Activated T-cell treated with anti-CD3 and anti-CD28 coated beads for 24 hours (primary cell): ENCODE measurements at places on chromosomes 1 and 21.

DNA sequence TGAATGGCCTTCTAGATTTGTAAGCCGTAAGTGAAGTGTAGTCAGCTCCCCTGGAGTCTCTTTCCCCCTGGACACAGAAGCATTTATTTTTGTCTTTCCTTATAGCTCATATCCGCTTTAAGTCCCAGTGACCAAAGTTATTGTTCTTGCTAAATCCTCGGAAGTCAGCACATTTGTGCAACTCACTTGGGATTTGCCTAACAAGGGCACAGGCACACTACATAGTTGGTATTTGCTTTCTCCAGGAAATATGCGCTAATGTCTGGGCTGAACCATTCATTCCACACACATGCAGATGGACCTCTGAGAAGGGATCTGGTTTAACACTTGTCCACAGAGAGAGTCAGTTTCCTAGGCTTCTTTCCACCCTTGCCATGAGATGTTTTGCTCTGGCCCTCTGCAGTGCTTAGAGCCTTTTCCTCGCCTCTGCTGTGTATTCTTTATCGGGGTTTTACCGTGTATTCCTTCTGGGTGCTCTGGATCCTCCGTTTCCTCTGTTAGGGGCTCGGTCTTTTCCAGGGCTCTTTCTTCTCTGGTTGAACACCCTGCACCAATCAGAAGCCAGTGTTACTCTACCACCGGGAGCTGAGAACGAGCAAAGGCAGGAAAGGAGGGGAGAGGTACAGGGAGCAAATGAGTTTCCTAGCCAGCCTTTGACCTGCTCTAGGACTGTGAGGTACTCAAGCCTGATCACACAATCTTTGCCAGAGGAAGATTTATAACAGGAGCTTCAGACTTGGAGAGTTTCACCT, 72.4 kb downstream of the ABCA4 start:
- no peak for DNase-seq

DNA sequence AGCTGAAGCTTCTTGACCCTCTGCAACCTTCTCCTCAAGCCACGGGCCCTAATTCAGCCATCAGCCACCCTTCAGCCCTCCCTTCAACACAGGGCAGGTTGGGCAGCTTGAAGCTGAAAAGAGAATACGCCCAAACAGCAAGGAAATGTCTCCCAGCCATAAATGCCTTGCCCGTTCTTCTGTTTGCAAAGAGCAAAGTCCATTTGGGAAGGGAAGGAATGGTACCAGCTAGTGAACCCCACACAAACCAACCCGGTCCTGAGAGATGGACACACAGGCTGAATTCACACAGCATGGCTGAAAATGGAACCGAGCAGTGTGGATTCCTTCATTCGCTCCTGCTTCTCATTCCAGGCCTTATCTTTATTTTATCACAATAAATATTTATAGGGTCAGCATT, 11.5 kb downstream of the PLEKHA6 start:
- no peak for DNase-seq

DNA sequence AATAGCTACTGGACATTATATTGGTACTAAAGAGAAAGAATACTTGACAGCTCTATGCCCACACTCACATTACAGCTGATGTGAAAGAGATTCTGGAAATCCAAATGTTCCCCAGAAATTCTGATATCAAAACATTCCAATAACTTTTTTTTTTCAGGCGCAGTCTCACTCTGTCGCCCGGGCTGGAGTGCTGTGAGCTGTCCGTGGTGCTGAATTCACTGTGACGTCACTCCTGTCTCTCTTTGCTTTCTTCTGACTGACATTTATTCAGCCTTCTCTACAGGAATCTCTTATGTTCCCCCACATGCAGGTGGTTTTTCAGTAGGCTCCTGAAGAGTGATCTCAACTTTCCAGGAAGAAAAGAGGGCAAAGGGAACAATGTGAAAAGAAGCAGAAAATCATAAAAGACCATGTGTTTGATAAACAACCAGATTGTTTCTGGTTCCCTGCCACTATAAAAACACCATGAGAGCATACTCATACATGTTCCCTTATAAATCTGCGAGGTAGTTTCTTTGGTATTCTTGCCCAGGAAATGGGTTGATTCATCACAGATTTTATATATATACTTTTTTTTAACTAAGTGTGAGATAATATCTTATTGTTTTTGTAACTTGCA, 6.2 kb downstream of the S100A7A start:
- DNase-seq, result peak; percentile 40

DNA sequence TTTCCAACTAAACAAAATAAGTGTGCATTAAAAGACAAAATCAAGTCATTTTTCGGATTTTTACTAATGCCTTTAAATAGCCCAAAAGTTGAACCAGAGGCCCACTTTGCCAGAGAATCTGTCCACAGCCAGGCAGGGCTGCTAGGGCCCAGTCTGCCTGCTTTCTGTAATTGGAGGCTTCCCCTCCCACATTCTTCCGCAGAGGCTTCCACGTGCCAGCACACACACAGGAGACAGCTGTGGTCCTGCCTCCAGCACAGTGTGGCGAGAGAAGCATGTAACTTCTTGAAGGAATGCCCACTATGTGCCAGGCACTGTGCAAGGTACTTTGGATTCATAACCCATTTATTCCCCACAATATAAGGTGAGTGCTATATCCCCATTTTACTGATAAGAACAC, 11.3 kb upstream of the PDZK1IP1 start:
- no peak for DNase-seq

- DNase-seq, result peak; percentile 64
Measured at GRCh38 chr1:11337580-11338073, 64.6 kb downstream of the UBIAD1 start.

DNA sequence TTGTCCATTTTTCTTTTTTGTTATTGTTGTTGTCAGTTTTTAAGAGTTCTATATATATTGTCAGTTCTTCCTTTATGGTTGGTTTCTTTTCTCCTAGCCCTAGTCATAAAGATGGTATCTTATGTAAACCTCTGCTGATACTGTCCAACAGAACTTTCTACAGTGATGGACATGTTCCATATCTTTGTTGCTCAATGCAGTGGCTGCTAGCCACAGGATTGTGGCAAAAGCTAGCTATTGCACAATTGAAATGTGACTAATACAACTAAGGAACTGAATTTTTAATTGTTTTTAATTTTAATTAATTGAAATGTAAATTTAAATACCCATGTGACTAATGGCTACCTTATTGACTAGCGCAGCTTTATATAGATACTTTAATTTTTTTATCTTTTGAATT, 411.8 kb upstream of the PTBP2 start:
- DNase-seq, result no peak

DNA sequence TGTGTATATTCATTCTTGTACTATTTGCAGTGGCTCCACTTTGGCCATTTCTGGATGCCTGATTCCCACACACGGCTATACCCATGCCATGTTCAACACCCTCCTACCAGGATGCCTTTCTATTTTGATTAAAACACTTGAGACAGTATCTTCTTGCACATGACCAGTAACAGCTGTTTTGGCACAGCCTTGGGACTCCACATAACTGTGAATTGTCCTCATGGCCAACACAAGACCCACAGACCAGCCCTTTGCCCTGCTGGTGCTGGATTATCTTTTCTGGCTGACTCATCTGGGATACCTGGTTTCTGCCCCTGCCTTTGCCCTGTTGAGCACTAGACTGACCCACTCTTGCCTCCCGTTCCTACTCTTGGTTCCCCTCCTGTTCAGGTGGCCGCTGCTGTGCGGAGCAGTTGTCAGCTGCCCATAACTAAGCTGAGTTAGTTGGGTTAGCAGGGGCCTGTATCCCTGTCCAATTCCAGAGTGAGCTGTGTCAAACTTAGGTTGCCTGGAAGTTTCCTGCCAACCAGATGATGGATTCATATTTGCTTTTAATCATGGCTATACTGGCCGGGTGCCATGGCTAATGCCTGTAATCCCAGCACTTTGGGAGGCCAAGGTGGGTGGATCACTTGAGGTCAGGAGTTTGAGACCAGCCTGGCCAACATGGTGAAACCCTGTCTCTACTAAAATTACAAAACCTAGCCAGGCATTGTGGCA, 10.8 kb upstream of the EYA3 start:
- no peak for DNase-seq

DNA sequence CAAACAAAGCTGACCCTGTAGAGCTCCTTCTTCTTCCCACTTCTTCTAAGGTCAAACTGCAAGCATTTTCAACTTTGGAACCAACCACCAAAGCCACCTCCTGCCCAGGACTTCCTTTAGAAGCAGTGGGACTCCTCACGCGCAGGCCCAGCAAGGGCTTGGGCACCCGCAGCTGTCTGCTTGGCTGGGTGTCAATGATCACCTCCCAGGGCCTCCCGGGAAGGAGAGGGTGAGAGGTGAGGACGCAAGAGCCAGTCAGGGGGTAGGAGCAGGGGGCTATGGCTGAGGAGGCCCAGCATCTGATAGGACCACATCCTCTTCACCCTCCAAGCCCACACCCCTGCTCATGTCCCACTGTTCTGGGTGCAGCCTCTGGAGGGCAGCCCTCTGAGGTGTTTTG, 10.2 kb downstream of the KLHL21 start:
- no peak for DNase-seq

- DNase-seq, result no peak
Measured at GRCh38 chr21:14720237-14720636, 174.1 kb upstream of the SAMSN1 start.

DNA sequence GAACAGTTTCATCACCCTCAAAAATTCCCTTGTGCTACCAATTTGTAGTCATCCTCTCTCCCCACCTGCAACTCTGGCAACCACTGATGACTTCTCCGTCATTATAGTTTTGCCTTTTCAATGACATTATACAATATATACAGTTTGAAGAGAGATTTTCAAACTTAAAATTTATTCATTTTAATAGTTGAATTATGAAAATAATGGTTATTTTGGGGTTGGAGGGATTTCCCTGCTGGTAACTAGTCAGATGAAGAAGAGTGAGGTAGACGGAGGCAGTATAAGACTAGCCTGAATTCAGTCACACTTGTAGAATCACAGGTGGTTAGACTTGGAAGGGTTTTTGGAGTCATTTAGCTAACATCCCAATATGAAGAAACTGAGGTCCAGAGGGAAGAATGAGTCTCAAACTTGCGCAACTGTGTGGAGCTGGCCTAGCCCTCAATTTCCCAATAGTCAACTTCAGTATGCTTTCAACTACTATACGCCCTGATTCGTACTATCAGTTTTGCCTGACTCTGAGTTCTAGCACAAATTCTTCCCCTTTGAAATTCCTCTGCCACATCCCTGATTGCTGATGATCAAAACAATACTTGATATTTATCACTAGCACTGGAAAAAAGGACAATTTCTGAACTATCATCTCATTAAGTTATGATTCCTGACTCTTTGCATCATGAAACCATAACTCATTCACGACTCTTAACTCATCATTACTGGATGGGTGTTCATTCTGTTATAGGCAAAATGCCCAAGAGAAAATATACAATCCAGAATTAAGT, 54.2 kb downstream of the VANGL2 start:
- DNase-seq, result no peak

DNA sequence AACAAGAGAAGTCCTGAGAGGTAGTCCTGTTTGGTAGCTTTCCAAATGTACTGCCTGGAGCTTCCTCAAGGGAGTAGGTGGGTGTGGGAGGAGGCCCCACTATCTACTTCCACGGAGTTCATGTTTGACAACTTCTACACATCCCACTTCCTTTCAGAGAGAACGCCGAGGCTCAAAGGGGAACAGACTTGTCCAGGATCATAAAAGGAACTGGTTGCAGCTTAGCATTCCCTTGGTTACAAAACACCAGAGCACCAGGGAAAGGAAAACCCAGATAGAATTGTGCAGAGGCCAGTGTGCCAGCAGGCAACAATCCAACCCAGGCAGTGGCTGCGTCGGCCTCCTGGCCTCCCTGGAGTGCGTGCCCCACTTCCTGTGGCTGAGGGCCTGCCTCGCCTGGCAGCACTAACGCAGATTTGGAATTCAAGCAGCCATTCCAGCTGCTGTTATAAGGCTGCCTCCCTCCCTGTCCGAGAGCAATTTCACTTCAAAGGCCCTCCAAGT, 4.2 kb upstream of the RAP1GAP start:
- DNase-seq, result no peak

GRCh38 chr21:28159396-28159795, 833.3 kb downstream of the LTN1 start:
- no peak for DNase-seq

GRCh38 chr1:5906116-5906515, 86.1 kb downstream of the NPHP4 start:
- no peak for DNase-seq

- no peak for DNase-seq
Measured at GRCh38 chr1:201468844-201469644, at the start of gene PHLDA3. Gene PHLDA3 (minus strand): TSS chr1:201469188. CDS start chr1:201468786, 402 bp downstream.

DNA sequence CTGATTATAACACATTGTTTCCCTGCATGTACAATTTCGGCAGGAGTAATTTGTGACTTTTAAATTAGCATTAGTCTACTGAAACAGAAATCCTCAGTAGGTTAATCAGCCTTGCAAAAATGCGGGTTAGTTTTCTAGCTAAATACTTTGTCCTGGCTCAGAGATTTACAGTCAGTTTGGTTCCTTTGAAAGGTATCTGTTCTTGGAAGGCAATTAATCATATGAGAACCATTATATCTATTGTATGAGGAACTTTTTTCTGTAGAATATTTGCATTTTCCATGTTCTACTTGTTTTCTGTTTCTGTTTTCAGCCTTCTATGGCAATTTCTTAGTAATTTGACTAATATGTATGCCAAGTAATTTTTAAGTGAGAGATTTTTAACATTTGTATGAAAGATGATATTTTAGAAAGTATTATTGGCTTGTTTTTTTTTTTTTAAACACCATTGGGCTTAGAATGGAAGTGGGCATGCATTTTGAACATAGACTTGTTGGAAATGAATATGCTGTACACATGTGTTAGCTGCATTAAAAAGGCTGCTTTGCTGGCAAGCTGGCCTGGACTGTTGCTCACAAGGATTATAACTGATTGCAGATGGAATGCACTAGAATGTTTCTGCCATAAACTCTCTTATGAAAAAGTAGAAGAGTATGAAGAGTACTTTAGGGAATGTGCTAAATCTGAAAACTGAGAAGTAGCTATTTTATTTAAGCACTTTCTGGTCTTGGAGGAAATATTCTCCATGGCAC, 26.2 kb downstream of the KIF1B start:
- no peak for DNase-seq

GRCh38 chr1:24767351-24767750, 22.1 kb downstream of the CLIC4 start:
- no peak for DNase-seq

- no peak for DNase-seq
Measured at GRCh38 chr1:152906023-152906565, 2.3 kb upstream of the IVL start.

DNA sequence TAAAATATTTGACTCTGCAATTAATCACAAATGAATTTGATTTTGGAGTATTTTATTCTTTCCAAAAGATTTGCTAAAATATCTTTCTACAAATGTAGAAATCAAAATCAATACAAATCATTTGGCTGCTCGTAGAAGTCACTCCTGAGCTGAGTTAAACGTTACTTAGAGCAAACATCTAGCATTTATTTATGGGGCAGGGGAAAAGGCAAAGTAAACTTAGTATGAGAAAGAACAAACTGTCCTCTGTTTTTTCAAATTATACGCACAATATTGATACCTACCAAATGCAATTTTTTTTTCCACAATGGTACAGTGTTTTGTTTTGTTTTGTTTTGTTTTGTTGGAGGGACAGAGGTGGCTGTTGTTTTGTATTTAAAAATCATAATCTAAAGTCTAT, 233.8 kb downstream of the TTLL7 start:
- no peak for DNase-seq
